CD4-positive, alpha-beta T cell treated with Interferon alpha-2 for 1 hour (primary cell): ENCODE measurements at places on chromosomes 7 and 10.

DNA sequence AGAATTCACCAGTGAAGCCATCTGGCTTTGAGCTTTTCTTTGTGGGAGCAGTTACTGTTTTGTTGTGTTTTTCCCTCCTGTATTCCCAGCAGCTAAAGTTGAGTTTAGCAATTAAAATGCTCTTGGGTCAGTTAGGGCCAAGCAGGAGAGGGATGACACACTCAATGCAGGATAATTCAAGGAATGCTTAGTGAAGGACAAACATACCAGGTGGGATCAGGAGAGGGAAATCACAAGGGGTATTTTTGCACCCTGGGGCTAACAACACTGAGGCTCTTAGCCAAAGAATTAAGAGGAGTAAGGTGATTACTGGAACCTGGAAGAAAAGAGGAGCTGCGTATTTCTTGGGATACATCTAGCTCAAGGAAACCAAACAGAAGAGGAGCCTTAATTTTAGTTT lies 82.4 kb upstream of the KCND2 start:
- DNase-seq, result no peak

DNA sequence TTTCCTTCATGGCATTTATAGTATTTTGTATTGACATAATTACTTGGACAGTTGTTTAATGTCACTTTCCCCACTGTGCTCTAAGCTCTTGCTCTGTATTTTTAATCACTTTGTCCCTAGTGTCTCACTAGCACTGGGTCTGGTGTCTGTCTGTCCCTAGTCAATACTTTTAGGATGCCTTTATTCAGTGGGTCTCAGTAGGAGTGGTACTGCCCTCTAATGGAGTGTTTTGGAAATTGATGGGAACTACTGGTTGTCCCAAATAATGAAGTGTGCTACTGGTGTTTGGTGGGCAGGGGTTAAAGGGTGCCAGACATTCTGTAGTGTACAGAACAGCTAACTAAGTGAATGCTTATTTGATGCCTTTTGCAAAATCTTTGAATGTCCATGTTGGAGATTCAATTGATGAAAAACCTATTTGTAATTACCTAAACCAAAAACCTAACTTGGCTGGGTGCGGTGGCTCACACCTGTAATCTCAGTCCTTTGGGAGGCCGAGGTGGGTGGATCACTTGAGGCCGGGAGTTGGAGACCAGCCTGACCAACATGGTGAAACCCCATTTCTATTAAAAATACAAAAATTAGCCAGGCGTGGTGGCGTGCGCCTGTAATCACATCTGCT lies 33.3 kb downstream of the CDK14 start:
- DNase-seq, result peak; percentile 26

DNA sequence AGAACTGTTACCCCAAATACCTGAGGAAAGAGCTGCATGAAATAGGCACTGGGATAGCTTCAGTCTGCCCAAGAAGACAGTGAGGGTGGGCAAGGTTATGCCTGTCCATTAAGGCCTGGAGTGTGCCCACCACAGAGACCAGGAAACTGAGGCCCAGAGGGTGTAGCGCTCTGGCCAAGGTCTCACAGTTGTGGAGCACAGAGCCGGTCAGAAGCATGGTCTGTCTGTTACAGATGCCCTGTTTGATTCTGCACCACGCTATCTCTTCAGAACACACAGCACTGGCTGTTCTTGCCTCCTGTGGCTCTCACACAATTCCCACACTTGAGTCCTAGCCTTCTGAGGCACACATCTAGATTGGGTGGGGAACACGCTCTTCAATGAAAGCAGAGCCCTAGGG lies 261.4 kb downstream of the GRID1 start:
- DNase-seq, result no peak

- DNase-seq, result no peak
These were observed 76.3 kb upstream of the CAMK2B start for GRCh38 chr7:44401692-44402091.

DNA sequence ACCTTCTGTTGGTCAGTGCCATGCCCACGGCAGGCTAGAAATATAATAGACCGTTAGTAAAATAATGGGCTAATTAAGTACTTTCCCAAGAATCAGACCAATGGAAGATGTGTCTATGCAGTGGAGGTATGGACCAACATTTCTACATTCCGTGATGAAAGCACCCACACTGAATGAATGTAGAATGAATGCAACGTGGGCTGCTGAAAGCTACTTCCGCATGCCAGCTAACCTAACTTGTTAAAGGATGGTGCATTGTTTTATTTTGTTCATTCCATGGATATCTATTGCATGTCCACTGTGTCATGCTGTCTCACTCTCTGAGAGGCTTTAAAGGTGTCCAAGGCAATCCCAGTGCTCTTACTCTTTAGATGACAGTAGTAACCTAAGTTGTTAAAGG lies 112.9 kb upstream of the CAV2 start:
- DNase-seq, result no peak
